Breast epithelium (tissue), 4 donors: ENCODE measurements at places on chromosomes 6 and 20.
A peak's percentile ranks its signal among the peaks of the same experiment; 100 is the strongest.

- no peak overlapping the region for H3K27ac ChIP-seq
- no peak overlapping the region for H3K4me3 ChIP-seq
- H3K27me3 ChIP-seq: peaks cover 4% of the 10 kb centered on the region
- H3K36me3 ChIP-seq: no peaks in the 10 kb centered on the region
- no peaks in the 10 kb centered on the region for H3K4me1 ChIP-seq
- DNase-seq: no peak
These were observed 4.2 kb downstream of the GPR31 start for GRCh38 chr6:167153521-167153959.

DNA sequence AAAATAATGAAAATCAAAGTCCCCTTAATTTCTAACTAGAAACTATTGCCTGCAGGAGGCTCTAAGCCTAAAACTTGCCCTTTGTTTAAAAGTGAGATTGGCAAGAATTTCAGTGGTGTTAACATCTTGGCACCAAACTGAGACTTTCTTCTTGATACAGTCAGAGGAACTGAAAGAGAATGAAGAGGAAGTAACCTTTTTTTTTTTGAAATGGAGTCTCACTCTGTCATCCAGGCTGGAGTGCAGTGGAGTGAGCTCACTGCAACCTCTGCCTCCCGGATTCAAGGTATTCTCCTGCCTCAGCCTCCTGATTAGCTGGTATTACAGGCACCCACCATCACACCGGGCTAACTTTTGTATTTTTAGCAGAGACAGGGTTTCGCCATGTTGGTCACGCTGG, 3.6 kb downstream of the DOP1A start:
- no peaks in the 10 kb centered on the region for H3K27me3 ChIP-seq
- H3K4me1 ChIP-seq: no peaks in the 10 kb centered on the region
- DNase-seq: no peak
- H3K27ac ChIP-seq: peak overlapping the region; percentile 97
- H3K4me3 ChIP-seq: no peak overlapping the region
- no peaks in the 10 kb centered on the region for H3K36me3 ChIP-seq

DNA sequence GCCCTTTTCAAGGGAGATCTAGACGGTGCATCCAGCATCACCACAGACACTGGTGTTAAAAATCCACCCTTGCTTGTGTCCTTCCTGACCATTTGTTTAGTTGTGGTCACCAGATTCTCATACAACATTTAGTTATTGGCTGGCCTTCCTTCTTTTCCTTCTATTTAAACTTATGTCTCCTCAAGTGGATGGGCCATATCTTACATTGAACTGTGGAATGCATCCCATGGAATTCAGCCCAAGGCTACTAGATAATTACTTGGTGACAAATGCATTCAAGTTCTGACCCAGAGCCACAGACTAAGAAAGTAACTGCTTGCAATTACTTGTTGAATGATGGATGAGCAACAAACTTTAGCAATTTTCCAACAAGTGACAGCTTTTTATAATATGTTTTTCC, 198.9 kb upstream of the SSTR4 start:
- H3K36me3 ChIP-seq: no peaks in the 10 kb centered on the region
- H3K27me3 ChIP-seq: no peaks in the 10 kb centered on the region
- H3K4me1 ChIP-seq: no peaks in the 10 kb centered on the region
- no peak overlapping the region for H3K4me3 ChIP-seq
- no peak overlapping the region for H3K27ac ChIP-seq
- DNase-seq: no peak

DNA sequence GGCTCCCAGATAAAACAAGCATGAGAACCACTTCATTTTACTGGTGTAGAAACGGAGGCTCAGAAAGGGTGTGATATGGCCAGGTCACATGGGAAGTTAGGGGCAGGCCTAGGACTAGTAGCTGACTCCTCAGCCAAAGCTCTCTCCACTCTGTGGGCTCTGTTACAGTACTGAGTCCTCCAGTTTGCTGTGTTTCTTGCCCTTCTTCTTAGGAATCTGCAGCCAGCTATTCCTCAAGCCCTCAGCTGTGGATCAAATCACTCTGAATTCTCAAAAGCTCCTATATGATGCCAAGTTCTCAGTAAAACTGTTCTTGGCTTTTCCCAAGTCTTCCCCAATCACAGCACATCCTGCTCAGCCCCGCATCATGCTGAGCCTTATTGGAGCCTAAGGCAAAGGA, 42.5 kb upstream of the ADGRF1 start:
- peaks cover 6% of the 10 kb centered on the region for H3K4me1 ChIP-seq
- H3K27ac ChIP-seq: no peak overlapping the region
- no peak for DNase-seq
- H3K27me3 ChIP-seq: no peaks in the 10 kb centered on the region
- H3K36me3 ChIP-seq: no peaks in the 10 kb centered on the region

DNA sequence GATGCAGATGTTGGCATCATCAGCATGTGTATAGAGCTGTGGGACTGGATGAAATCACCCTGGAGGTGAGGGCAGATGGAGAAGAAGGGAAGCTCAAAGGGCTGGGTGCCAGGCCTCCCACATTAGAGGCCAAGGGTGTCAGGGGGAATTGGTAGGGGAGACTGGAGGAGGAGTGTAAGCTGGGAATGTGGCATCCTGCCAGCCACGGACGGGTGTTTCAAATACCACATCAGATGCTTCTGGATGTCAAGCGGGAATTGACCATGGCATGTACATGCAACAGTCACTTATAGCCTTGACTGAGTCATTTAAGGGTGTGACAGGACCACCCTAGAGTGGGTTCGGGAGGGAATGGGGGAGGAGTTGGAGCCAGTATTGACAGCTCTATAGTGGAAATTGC, 9.6 kb downstream of the ERGIC3 start:
- H3K27me3 ChIP-seq: no peaks in the 10 kb centered on the region
- H3K27ac ChIP-seq: no peak overlapping the region

DNA sequence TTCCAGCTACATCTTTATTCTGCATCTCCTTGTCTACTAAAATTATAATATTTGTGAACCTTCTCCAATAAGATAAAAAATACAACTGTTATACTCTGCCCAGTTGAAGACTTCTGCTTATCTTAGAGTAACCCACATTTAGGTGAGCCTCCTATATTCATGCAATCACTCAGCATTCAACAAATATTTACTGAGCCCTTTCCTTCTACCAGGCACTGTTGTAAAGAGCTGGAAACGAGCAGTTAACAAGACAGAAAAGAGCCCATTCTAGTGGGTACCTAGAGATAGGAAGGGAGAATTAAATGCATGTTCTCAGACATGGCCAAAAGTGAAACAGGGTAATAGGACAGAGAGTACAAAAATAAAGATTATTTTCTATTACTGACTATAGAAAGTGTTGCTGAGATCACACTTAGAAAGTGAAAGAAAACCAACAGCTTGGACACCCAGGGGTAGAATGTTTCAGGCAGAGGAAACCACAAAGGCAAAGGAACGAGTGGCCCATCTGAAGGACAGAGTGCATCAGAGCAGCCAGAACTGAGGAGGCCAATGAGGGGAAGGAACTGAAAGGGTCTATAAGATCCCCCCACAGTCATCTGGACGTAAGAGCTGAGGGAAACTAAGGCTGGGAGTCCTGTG, 50.8 kb upstream of the SMLR1 start:
- no peak overlapping the region for H3K27ac ChIP-seq
